ENCODE measurements at places on chromosomes 12 and 14.
A peak's percentile ranks its signal among the peaks of the same experiment; 100 is the strongest.

GRCh38 chr12:123115409-123116121 is 35.3 kb downstream of the PITPNM2 start:
- no peaks in the 10 kb centered on the region for H3K36me3 ChIP-seq
- H3K4me1 ChIP-seq: peaks cover 23% of the 10 kb centered on the region
- no peak overlapping the region for H3K27ac ChIP-seq
- no peaks in the 10 kb centered on the region for H3K27me3 ChIP-seq
- no peak overlapping the region for H3K4me3 ChIP-seq
- peak; percentile 88 for DNase-seq

DNA sequence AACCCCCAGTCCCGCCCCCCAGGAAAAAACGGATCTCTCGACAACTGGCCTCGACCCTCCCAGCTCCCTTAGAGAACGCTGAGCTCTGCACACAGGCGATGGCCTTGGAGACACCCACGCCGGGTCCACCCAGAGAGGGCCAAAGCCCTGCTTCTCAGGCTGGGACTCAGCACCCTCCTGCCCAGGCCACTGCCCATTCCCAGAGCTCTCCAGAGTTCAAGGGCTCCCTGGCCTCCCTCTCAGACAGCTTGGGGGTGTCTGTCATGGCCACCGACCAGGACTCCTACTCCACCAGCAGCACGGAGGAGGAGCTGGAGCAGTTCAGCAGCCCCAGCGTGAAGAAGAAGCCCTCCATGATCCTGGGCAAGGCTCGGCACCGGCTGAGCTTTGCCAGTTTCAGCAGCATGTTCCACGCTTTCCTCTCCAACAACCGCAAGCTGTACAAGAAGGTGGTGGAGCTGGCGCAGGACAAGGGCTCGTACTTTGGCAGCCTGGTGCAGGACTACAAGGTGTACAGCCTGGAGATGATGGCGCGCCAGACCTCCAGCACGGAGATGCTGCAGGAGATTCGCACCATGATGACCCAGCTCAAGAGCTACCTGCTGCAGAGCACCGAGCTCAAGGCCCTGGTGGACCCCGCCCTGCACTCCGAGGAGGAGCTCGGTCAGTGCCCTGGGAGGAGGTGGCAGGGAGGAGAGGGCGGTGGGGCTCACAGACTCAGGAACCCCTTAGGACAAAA is 95.8 kb downstream of the LGMN start:
- no peak overlapping the region for H3K4me3 ChIP-seq
- H3K27me3 ChIP-seq: no peaks in the 10 kb centered on the region
- peaks cover 12% of the 10 kb centered on the region for H3K4me1 ChIP-seq
- DNase-seq: no peak

DNA sequence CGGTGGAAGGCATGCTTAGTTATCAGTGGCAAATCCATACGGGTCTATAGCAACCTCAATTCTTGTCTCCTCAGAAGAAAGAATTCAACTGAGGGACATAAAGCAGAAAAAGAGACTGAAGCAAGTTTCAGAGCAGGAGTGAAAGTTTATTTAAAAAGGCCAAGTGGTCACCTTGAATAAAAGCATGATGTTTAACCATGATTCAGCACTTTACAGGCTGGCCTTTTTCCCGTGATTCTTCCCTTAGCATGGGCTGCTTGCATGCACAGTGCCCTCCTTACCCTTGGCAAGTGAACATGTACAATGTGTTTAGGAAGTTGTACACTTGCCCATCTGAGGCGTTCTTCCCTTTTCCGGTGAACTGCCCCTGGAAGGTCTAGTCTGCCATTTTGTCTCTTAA is 225.3 kb downstream of the ATP23 start:
- no peaks in the 10 kb centered on the region for H3K27me3 ChIP-seq
- H3K4me3 ChIP-seq: no peak overlapping the region
- no peak overlapping the region for H3K27ac ChIP-seq
- H3K36me3 ChIP-seq: no peaks in the 10 kb centered on the region
- H3K4me1 ChIP-seq: no peaks in the 10 kb centered on the region

GRCh38 chr14:47252802-47253201 is 422.6 kb downstream of the MDGA2 start:
- H3K36me3 ChIP-seq: no peaks in the 10 kb centered on the region
- H3K4me1 ChIP-seq: no peaks in the 10 kb centered on the region
- no peak overlapping the region for H3K4me3 ChIP-seq
